ENCODE measurements at places on chromosomes 1 and 21.
A peak's percentile ranks its signal among the peaks of the same experiment; 100 is the strongest.

- no peak for DNase-seq
These were observed 127.9 kb upstream of the DUSP10 start for GRCh38 chr1:221869779-221870178.

- peak; percentile 60 for DNase-seq
These were observed 15.2 kb downstream of the PTPRF start for GRCh38 chr1:43545695-43546387.

- DNase-seq, result no peak
These were observed 64.8 kb upstream of the IPO9 start for GRCh38 chr1:201764166-201764565.

GRCh38 chr1:14363036-14363590, 235.4 kb upstream of the KAZN start:
- no peak for DNase-seq

- DNase-seq, result no peak
These were observed 99.1 kb downstream of the MRPL37 start for GRCh38 chr1:54299037-54299436.

GRCh38 chr1:173364827-173365226, 112.3 kb upstream of the PRDX6 start:
- no peak for DNase-seq

- DNase-seq, result no peak
These were observed 30.8 kb downstream of the KCNA3 start for GRCh38 chr1:110643879-110644472.

GRCh38 chr1:204863024-204863423, 7.6 kb upstream of the NFASC start:
- DNase-seq, result no peak

DNA sequence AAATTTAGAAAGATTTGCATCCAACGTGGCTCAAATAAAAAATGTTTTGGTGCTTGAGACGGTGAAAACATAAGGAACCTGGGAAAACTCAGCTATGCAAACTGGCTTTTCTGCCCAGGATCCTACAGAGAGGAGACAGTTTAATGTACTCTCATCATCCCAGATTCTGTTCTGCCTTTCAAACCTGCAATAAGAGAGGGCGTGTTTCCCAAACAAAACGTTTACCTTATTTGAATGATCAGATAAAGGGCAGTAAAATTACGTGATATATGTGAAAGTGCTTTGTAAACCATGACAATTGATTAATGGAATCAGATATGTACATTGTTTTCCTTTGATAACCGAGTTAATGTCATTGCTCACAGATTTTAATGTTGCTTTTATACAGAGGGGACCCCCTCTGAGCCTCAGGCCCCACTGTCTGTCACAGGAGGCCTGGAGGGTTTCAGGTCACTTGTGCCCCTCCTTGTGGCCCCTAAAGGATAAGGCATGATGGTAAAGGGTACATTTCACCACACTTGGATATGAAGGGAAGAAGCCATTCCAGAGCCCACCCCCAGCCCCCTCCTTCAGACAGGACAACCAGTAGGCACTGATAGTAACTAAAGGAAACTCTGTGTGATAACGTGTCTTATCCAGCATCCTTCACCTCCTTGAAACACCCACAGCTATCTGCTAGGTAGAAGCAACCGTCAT, 157.6 kb downstream of the EDEM3 start:
- DNase-seq, result no peak

GRCh38 chr1:23718482-23718881, 24.8 kb upstream of the ELOA start:
- DNase-seq, result peak; percentile 13

- DNase-seq, result no peak
These were observed 119.2 kb upstream of the BARHL2 start for GRCh38 chr1:90836345-90836679.

GRCh38 chr1:150596095-150596892, 16.9 kb upstream of the MCL1 start:
- DNase-seq, result no peak

- DNase-seq, result peak; percentile 21
These were observed 147.0 kb upstream of the ERG start for GRCh38 chr21:38645282-38645681.

GRCh38 chr1:90411185-90411584, 305.9 kb downstream of the BARHL2 start:
- no peak for DNase-seq
